ENCODE measurements at places on chromosomes 16 and 17.

- no peak for DNase-seq
These were observed 2.5 kb downstream of the GUCY2D start for GRCh38 chr17:8004899-8005298.

GRCh38 chr17:2061441-2061958 lies 6.6 kb downstream of the HIC1 start:
- DNase-seq = no peak

DNA sequence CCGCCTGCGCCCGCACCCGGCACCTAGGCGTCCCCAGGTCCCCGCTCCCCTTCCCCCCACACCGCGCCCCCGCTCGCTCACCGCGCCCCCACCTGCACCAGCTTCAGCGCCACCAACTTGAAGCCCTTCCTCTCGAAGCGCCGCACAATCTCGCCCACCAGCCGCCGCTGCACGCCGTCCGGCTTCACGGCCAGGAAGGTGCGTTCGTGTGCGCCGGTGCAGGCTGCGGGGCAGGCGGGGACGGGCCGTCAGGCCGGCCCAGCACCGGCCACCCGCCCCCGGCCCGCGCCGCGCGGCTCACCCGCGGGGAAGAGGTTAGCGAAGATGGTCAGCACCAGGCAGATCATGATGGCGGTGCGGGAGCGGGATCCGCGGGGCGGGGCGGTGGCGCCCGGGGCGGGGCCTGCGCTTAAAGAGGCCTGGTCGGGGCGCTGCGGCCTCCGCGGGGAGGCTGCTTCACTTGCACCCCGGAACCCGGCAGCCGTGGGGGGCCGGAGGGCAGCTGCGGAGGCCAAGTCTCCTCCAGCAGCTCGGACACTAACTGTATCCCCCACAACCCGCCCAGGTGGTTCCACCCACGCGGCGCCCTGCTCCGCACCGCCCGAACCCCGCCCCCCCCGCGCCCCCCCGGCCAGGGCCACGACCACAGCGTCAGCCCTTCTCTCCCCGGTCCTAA lies at the start of gene NME3:
Gene NME3, minus strand, starts transcription at position 356 of the 676 bp plus-strand sequence. Its CDS starts 9 bp downstream, at position 347.
- DNase-seq = peak; percentile 86

DNA sequence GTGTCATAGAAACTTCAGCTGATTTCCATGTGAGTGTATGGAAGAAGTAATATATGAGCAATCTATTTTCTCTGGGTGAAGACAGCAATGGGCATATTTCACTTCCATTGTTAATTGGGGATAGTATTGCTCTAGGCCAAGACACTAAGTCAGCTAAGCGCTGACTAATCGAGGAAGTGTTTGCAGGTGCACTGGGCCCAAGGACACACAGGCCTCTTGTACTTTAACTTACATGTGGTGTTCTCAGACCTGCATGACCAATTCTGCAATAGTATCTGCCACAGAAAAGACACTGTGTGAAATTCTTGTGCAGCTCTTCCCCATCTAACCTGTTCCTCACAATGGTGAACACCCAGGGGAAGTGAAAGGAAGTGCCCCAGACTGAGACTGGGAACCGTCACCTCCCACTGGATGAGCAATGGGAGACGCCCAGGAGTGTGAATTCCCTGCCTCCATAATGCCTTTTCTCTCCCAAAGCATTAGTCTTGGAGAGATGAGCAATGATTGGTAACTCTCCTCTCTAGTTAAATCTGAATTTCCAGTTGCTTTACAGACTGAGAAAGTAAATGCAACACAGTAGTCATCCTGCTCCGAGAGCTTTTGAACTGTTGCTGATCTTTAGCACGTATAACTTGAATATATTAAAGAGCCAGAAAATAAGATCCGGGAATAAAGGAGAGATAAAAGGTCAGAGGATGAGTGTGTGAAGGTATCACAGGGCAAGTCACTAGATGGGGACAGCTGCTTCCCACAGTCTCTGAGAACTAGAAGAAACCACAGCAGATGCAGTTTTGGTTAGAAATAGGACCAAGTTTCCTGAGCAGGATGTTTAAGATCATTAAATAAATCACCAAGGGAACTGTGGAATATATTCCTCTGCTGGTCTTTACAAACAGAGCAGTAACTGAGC lies 82.6 kb downstream of the CDK5R1 start:
- no peak for DNase-seq

DNA sequence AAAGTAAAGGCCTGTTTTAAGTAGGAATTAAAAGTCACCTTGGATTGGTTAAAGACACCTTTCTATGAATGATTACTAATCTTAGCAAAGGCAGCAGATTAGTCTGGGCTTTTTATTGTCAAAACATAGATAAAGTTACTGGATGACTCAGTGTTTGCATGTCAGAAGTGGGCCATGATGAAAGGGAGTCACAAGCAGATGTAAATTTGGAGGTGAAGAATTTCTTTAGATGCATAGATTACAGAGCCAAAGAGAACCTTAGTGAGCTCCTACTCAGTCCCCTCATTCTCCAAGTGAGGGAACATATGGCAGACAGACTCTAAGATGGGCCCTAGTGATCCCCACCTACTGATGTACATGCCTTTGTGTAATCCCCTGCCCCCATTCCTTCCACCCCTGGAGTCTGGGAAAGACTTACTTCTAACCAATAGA lies 124.5 kb downstream of the HS3ST3A1 start:
- DNase-seq = no peak

DNA sequence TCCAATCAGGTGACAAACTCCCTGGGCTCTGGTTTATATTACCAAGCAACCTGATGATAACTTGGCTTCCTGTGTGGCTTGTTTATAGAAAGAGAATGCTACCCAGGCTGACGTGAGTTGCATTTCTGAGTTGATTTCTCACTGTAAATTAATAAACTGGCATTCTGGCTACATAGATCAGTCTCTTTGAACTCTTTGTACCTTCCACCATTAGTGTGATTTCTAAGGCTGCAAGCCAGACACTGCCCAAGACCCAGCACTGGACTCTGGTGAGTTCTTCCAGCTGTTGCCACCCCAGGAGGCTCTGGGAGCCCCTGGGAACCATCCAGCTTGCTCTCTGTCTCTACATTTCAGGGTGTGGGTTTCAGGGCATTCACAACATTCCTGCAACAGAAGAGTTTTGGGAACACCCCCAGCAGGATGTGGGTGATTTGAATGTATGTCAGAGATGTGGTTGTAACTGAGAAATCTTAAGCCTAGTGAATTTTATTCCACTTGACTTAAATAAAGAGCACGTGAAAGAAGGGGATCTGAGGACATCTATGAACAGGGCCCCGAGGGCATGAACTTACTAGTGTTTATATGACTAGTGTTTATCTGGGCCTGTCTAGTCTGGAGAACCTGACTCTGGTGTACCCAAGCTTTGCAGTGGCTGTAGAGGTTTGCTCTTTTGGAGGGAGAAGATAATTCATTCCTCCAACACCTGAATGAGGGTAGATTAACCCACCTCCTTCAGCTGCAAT lies 30.3 kb upstream of the LRRC37A start:
- peak; percentile 56 for DNase-seq

All from activated CD8-positive, alpha-beta memory T cell treated with anti-CD3 and anti-CD28 coated beads, Interleukin-2, amount 10 ng/mL, durations not matched to agents 7 days and 5 days (primary cell).